ENCODE measurements at places on chromosomes 5 and 9. TPM values are rescaled to one million over a fixed set of nuclear protein-coding genes. Genes with fewer than 3 reads are reported as not detected.

GRCh38 chr9:93456504-93456903, 3.1 kb upstream of the FAM120AOS start:
- DNase-seq: no peak
- H3K27me3 ChIP-seq: no peaks in the 10 kb centered on the region

GRCh38 chr5:159619826-159620225, 289.5 kb upstream of the IL12B start:
- no peaks in the 10 kb centered on the region for H3K36me3 ChIP-seq
- no peaks in the 10 kb centered on the region for H3K4me1 ChIP-seq
- H3K27ac ChIP-seq: no peak overlapping the region
- no peak for DNase-seq

The CNTNAP3 gene
- total RNA-seq: 0.98 TPM

The RANBP3L gene
- total RNA-seq: 0.26 TPM

The RMRP gene
- 15,171 TPM for total RNA-seq

- no peaks in the 10 kb centered on the region for H3K36me3 ChIP-seq
- H3K27me3 ChIP-seq: no peaks in the 10 kb centered on the region
- H3K4me3 ChIP-seq: no peak overlapping the region
- no peaks in the 10 kb centered on the region for H3K4me1 ChIP-seq
Observed at GRCh38 chr5:130994496-130995253, 170.4 kb downstream of the HINT1 start.

GRCh38 chr9:279674-280073, 65.0 kb downstream of the DOCK8 start:
- no peak for DNase-seq
- no peaks in the 10 kb centered on the region for H3K4me1 ChIP-seq
- H3K27ac ChIP-seq: no peak overlapping the region

DNA sequence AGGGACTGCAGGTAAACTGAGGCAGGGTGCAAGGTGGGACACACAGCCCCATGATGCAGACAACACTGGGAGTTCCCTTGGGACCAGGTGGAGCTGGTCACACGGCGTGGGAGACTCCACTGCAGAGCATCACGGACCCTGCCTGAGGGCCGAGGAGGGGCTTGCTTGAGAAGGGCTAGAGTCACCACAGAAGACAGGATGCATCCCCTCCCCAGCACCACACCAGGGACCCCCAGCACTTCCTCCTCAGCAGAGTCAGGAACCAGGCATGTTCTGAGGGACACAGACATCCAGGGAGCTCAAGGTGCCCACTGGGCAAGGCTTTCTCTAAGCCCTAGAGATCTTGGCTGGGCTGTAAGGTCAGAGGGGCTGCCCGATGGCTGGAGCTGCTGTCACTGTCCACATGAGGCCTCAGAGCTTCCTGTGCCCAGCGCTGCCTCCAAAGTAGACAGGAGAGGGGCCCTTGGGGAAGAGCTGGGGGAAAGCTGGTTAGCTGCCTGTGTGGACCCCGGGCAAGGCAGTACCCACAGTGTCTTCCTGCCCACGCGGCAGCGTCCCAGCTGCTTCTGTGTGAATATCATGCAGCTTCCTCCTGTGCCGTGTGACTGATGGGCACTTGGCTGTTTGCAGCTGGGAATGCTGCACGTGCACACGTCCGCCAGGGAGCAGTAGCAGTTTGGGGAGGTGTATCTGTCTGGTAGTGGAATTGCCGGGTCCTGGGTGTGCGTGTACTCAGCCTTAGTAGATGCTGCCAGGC, 176.6 kb downstream of the CACNA1B start:
- no peaks in the 10 kb centered on the region for H3K27me3 ChIP-seq
- H3K27ac ChIP-seq: no peak overlapping the region
- no peak overlapping the region for H3K4me3 ChIP-seq
- no peaks in the 10 kb centered on the region for H3K36me3 ChIP-seq
- no peaks in the 10 kb centered on the region for H3K4me1 ChIP-seq

- H3K4me1 ChIP-seq: no peaks in the 10 kb centered on the region
- no peaks in the 10 kb centered on the region for H3K27me3 ChIP-seq
- H3K36me3 ChIP-seq: no peaks in the 10 kb centered on the region
Observed at GRCh38 chr5:59767681-59768151, 125.8 kb downstream of the PDE4D start.

DNA sequence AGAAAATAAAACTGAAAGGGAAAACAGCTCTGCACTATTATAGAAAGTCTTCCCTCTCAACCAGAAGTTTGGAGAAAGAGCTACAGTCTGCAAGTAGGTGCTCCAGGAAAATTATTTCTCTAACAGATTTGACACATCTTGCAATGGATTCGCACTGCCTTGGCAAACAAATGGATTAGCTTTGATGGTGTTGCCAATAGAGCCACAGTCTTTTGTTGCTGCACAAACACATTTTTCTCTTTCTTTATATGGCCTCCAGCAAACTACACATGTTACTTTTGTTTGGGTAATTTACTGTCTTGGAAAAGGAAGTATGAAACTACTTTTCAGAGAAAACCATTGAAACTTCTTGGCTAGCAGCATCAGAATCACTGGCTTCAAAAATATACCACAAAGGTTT, 523.1 kb downstream of the EFNA5 start:
- H3K4me3 ChIP-seq: no peak overlapping the region
- no peaks in the 10 kb centered on the region for H3K27me3 ChIP-seq
- H3K36me3 ChIP-seq: no peaks in the 10 kb centered on the region

GRCh38 chr5:83513491-83513890, 41.9 kb downstream of the VCAN start:
- H3K27me3 ChIP-seq: no peaks in the 10 kb centered on the region
- no peaks in the 10 kb centered on the region for H3K36me3 ChIP-seq
- no peaks in the 10 kb centered on the region for H3K4me1 ChIP-seq
- DNase-seq: no peak
- H3K27ac ChIP-seq: no peak overlapping the region

The CCL21 gene
- total RNA-seq: not detected

GRCh38 chr5:171847026-171847425, 61.4 kb downstream of the SMIM23 start:
- no peaks in the 10 kb centered on the region for H3K36me3 ChIP-seq
- H3K4me1 ChIP-seq: no peaks in the 10 kb centered on the region
- no peak overlapping the region for H3K4me3 ChIP-seq
- no peaks in the 10 kb centered on the region for H3K27me3 ChIP-seq

The LCNL1 gene
- total RNA-seq: 0.12 TPM

DNA sequence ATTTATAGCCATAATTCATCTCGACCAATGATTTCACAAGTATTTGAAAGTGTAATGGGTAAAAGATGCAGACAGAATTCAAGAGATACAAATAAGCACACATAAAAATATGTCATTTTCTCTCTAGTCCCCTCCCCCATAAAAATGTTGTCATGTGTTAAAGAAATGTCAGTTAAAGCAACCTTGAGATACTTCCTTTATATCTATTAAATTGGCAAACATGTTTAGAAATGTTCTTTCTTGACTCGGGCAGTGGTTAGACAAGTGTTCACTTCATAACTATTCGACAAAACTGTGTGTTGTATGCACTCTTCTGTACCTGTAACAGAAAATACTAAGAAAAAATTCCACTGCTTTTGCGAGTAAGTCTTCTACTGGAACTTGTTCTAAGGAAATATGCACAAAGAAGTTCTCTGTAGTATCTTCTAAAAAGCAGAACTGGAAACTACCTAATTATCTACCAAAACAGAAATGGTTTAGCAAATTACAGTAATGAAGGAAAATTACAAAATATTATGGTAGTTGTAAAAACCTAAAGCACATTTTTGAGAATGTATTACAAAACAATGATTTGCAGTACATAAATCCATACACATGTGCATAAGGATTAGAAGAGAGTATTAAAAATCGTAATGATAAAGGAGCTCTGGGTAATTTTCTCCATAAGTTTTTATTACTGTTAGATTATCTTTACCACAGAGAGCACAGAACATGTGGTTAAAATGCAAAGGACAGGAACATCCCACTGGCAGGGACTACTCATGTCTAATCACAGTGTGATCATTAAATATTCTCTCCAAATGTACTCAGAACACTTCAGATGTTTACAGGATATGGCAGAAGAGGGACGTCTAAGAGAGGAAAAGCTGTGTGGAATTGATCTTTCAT, 35.9 kb downstream of the FBXW2 start:
- no peaks in the 10 kb centered on the region for H3K36me3 ChIP-seq
- H3K27me3 ChIP-seq: no peaks in the 10 kb centered on the region
- DNase-seq: no peak
- H3K4me1 ChIP-seq: no peaks in the 10 kb centered on the region

The ELAVL2 gene
- 0.12 TPM for total RNA-seq

DNA sequence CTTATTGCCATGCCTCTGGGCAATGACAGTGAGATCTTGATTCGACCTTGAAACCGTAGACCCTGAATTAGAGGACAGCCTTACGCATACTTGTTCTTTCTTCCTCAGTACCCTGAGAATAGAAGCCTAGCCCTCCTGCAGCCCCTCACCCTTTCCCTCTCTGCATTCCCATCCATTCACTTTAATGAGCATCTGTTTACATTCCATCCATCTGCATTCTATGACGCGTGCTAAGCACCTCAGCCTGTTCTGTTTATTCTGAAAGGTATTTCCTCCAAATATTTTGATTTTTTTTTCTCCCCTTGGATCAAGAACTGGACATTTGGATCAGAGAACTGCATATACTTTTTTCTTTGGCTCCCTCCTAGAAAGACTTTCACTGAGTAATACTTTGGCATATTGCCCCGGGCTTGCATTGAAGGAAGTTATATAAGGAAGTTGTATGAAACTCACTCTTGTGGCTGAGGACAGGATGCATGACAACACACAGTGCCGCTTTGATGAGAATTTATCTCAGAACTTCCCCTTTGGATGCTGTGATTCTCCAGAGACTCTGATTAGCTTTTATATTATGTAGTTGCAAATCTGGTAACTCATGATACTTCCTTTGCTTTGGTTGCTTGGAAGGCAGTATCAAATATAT, 15.7 kb downstream of the TMEM8B start:
- no peak for DNase-seq
- no peak overlapping the region for H3K4me3 ChIP-seq
- no peaks in the 10 kb centered on the region for H3K27me3 ChIP-seq
- peaks cover 13% of the 10 kb centered on the region for H3K4me1 ChIP-seq
- H3K36me3 ChIP-seq: peaks cover 16% of the 10 kb centered on the region

DNA sequence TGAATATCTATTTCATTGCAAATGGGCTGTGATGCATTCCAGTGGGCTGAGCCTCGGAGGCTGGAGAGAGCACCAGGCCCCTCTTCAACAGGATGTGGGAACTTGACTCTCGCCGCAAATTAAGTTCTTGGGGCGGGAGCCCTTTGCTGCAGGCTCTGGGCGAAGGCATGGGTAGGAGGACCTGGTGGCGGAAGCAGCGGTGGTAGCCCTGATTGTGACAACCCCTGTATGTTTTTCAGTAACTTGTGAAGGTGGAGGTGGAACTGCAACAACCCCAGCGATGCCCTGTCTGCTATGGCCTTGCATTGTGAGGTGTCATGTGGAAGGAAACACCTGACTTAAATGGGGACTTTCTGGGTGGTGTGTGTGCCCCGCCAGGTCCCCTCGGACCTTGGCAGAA, 9.4 kb downstream of the FYB1 start:
- no peak overlapping the region for H3K27ac ChIP-seq
- H3K4me3 ChIP-seq: no peak overlapping the region
- H3K36me3 ChIP-seq: no peaks in the 10 kb centered on the region
- DNase-seq: no peak

DNA sequence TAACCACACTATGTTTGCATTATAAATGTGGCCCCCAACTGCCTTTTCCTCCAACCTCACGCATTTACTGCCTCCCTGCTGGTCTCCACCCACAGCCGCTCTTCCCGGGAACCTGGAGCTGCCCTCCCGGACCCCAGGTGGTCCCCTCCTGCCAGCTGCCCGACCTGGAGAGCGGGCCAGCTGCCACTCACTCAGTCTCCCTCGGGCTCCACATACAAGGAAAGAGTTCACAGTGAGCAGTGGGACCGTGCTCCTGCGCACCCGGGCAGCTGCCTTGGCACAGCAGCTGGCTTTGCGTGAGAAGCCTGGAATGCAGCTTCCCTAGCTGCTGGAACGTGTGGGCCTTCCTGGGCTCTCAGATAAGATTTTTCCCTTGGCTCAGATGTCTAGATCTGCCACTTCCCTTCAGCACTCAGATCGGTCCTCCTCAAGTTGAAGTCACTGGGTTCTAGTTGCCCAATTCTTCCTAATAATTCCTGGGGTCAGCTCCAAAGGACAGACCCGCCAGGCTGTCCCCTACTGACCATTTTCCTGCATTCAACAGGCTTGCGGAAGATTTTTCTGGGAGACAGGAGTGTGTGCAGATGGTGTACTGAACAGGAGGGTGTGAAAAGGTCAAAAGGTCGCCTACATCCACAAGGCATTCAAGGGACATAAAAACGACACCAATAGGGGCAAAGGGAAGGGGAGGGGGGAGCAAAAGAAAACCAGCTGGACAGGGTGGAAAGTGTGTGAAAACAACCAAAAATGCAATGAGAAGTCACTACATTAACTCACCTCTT, 69.1 kb downstream of the MYO10 start:
- no peak overlapping the region for H3K4me3 ChIP-seq
- no peaks in the 10 kb centered on the region for H3K36me3 ChIP-seq
- H3K4me1 ChIP-seq: peaks cover 21% of the 10 kb centered on the region

DNA sequence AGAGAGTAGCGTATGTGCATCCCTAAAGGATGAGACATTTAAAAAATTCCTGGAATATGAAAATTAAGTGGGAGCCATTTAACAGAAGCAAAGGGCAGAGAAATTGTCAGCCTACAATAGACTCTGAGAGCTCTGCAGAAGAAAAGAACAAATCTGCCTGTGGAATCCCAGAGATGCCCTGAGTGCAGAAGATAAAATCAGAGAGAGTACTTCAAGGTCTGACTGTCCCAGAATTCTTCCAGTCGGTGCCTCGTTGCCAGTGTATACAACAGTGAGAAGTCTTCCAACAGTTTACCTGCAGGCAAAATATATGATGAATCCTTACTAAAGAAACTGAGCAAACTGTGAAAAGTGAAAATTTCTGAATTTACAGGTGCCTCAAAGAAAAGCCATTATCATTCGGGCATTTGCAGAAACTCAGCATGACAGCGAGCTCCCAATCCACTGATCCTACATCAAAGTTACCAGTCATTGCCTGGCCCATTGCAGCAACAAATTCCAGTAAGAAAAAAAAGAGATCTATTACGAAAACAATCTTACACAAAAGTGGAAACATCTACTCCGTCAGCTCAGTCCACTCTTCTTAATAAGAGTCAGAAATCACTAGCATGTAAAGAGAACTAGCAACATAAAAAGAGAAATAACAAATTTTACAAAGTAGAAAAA, 92.8 kb upstream of the VCAN start:
- no peak overlapping the region for H3K27ac ChIP-seq
- no peaks in the 10 kb centered on the region for H3K4me1 ChIP-seq
- DNase-seq: no peak
- H3K4me3 ChIP-seq: no peak overlapping the region
- no peaks in the 10 kb centered on the region for H3K27me3 ChIP-seq

The HOMER1 gene
- 3.6 TPM for total RNA-seq

DNA sequence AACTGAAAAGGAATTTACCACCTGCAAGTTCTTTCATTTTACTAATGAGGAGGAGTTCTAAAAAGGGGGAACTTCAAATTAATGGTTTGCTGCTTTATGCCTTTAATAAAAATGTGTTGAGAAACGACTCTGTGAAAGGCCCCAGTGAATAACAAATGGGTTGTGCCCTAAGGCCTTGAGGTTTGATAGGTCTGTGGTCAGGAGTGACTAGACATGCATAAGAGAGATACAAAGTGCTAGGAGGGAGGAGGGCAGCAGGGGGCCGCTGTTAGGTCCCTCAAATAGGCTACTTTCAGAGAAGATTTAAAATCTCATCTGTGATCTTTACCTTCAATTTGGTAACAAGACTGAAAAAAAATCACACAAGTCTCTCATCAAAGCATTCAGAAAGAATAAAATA, 58.3 kb downstream of the FAM81B start:
- no peaks in the 10 kb centered on the region for H3K27me3 ChIP-seq
- H3K36me3 ChIP-seq: no peaks in the 10 kb centered on the region
- no peak for DNase-seq
- H3K4me1 ChIP-seq: no peaks in the 10 kb centered on the region
